ENCODE measurements at places on chromosomes 6 and 20.

GRCh38 chr6:613981-614380 is 42.9 kb downstream of the HUS1B start:
- H3K27me3 ChIP-seq = no peaks in the 10 kb centered on the region
- no peak for DNase-seq
- peaks cover 4% of the 10 kb centered on the region for H3K4me1 ChIP-seq
- H3K27ac ChIP-seq = no peak overlapping the region
- H3K4me3 ChIP-seq = no peak overlapping the region

- H3K4me1 ChIP-seq = no peaks in the 10 kb centered on the region
- no peaks in the 10 kb centered on the region for H3K27me3 ChIP-seq
- no peak overlapping the region for H3K4me3 ChIP-seq
- H3K27ac ChIP-seq = no peak overlapping the region
Measured at GRCh38 chr6:88855541-88856147, 107.8 kb downstream of the RNGTT start.

DNA sequence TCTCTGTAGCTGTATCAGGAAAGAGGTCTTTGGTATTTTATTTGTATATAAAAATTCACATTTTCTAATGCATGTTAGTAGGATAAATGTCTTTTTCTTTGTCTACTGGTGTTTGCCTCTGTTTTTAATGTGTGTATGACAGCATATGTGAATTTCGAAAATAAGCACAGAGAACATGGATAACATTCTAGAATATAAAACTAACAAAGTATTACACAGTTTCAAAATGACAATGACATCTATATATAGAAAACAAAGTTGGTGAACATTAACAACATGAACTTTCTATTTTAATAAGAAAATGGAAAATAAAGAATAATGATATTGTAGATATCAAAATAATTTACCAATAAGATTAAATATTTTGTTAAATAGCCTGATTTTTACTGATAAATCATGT is 608.0 kb downstream of the COL12A1 start:
- H3K36me3 ChIP-seq = no peaks in the 10 kb centered on the region
- no peak overlapping the region for H3K27ac ChIP-seq
- H3K4me3 ChIP-seq = no peak overlapping the region
- no peaks in the 10 kb centered on the region for H3K4me1 ChIP-seq

- H3K4me3 ChIP-seq = no peak overlapping the region
- H3K36me3 ChIP-seq = peaks cover 9% of the 10 kb centered on the region
- H3K4me1 ChIP-seq = no peaks in the 10 kb centered on the region
- H3K27me3 ChIP-seq = no peaks in the 10 kb centered on the region
Measured at GRCh38 chr6:169568314-169569087, 133.3 kb downstream of the WDR27 start.

GRCh38 chr20:45020236-45020886 is 54.0 kb downstream of the STK4 start:
- H3K27ac ChIP-seq = no peak overlapping the region
- no peak overlapping the region for H3K4me3 ChIP-seq
- no peaks in the 10 kb centered on the region for H3K27me3 ChIP-seq
- H3K36me3 ChIP-seq = peaks cover 3% of the 10 kb centered on the region
- H3K4me1 ChIP-seq = no peaks in the 10 kb centered on the region

- no peak overlapping the region for H3K4me3 ChIP-seq
- H3K27ac ChIP-seq = no peak overlapping the region
- no peaks in the 10 kb centered on the region for H3K4me1 ChIP-seq
- no peaks in the 10 kb centered on the region for H3K27me3 ChIP-seq
Measured at GRCh38 chr6:19279273-19279684, 557.9 kb upstream of the ID4 start.

GRCh38 chr6:390914-391558 is 516 bp upstream of the IRF4 start:
- H3K27ac ChIP-seq = no peak overlapping the region
- DNase-seq = peak; percentile 31
- H3K27me3 ChIP-seq = peaks cover 14% of the 10 kb centered on the region
- no peaks in the 10 kb centered on the region for H3K36me3 ChIP-seq
- peak overlapping the region; percentile 78 for H3K4me3 ChIP-seq

DNA sequence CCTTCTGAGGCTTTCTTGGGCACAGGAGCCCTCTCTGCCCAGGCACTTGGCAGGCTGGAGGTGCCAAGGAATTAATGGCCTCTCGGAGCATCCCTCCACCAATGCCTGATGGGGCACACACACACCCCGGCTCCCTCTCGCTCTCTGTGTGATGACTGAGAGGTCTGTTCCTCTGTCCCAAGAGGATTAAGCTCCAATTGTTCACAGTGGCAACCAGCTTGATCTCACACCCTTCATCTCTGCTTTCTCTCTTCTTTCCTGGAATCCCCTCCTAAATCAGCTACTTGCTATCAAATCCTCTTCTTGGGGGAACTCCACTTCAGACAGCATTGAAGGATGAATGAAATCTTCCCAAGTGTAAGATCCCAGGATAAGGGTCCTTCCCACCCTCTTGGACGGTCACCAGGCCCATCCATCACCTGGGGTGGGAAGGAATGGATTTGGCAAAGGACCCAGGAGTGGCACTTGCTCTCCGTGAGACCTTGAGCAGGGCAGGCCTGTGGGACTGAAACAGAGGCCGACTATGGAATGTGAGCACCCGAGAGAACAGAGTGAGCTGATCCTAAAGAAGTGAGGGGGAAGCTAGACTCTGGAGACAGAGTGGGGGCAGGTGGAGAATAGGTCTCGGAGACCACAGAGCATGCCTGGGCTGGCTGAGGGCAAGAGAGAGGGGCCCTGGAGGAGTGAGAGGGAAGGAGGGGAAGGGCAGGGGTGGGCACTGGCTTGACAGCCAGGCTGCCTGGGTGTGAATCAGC is 93.6 kb downstream of the GRM4 start:
- peaks cover 19% of the 10 kb centered on the region for H3K4me1 ChIP-seq
- no peak for DNase-seq
- no peak overlapping the region for H3K27ac ChIP-seq
- no peak overlapping the region for H3K4me3 ChIP-seq

- DNase-seq = no peak
- no peaks in the 10 kb centered on the region for H3K36me3 ChIP-seq
- H3K4me1 ChIP-seq = peaks cover 4% of the 10 kb centered on the region
- no peak overlapping the region for H3K4me3 ChIP-seq
- no peak overlapping the region for H3K27ac ChIP-seq
- no peaks in the 10 kb centered on the region for H3K27me3 ChIP-seq
Measured at GRCh38 chr6:169988769-169989550, 237.5 kb downstream of the ERMARD start.

DNA sequence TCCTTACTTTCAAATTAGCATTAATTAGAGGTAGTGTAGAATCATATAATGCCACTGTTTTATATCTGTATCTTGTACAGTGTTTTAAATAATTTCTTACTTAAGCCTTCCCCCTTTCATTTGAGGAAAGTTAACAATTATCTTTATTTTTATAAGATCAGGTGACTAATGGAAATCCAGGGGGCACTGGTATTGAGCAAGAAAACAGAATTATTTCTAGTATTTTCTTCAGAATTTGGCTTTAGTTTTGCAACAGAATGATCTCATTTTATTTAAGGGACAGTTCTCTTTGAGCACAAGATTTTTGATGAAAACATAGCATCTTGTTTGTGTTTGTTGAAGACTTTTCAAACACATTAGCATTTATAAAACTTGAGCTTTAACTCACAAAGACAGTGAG is 55.9 kb downstream of the RNF217 start:
- H3K36me3 ChIP-seq = no peaks in the 10 kb centered on the region
- H3K27ac ChIP-seq = no peak overlapping the region
- no peaks in the 10 kb centered on the region for H3K4me1 ChIP-seq
- DNase-seq = no peak
- no peaks in the 10 kb centered on the region for H3K27me3 ChIP-seq
- no peak overlapping the region for H3K4me3 ChIP-seq

DNA sequence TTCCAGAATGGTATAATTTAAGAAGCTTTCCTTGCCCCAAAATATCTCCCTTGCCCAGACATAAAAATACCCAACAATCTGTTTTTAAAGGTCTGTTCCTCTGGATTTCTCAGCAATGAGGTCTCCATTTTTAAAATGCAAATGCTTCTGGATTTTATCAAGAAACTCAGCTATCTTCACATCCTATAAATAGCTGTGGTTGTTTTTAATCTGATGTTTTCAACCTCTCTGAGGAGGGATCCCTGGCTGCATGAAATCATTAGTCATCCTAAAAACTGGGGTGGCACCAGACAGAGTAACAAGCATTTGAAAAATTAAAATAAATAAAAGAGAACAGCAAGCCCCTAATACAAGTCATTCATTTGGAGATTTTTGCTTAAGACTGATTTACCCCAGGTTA is 168.5 kb upstream of the ID4 start:
- no peaks in the 10 kb centered on the region for H3K27me3 ChIP-seq
- H3K4me1 ChIP-seq = peaks cover 10% of the 10 kb centered on the region
- H3K27ac ChIP-seq = no peak overlapping the region
- no peak overlapping the region for H3K4me3 ChIP-seq
- no peaks in the 10 kb centered on the region for H3K36me3 ChIP-seq

- no peaks in the 10 kb centered on the region for H3K36me3 ChIP-seq
- H3K4me3 ChIP-seq = no peak within 1 kb of the TSS
- no peaks in the 10 kb centered on the region for H3K27me3 ChIP-seq
- no peak within 1 kb of the TSS for H3K27ac ChIP-seq
Measured at GRCh38 chr6:29107758-29108157, at the start of gene OR2J3. Gene OR2J3, plus strand, starts transcription at chr6:29108058. Its CDS starts 3,833 bp downstream, at chr6:29111891.

- H3K4me3 ChIP-seq = no peak overlapping the region
- no peak overlapping the region for H3K27ac ChIP-seq
- no peak for DNase-seq
- no peaks in the 10 kb centered on the region for H3K27me3 ChIP-seq
Measured at GRCh38 chr20:10487142-10488136, 52.3 kb downstream of the SLX4IP start.

GRCh38 chr20:20391766-20392165 is 23.9 kb downstream of the INSM1 start:
- no peak overlapping the region for H3K27ac ChIP-seq
- H3K36me3 ChIP-seq = peaks cover 4% of the 10 kb centered on the region

DNA sequence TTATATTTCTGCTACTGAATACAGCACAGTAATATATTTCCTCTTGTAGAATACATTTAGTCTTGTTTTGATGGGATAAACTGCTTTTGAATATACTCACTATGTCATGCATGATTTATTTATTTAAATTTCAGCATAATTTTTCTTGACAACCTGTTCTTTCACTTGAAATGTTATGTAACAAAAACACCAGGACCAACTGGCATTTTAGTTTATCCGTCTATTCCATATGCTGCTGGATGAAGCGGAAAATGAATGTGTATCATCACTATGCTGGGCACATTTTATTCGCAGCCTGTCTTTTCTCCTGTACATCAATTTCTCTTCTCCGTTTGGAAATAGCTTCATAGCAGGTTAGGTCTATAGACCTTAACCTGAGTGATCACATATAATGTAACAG is 206.8 kb upstream of the PLCB4 start:
- no peaks in the 10 kb centered on the region for H3K27me3 ChIP-seq
- no peak overlapping the region for H3K27ac ChIP-seq
- no peaks in the 10 kb centered on the region for H3K4me1 ChIP-seq
- H3K36me3 ChIP-seq = no peaks in the 10 kb centered on the region
- DNase-seq = no peak

GRCh38 chr6:14055541-14055940 is 62.0 kb upstream of the CD83 start:
- no peaks in the 10 kb centered on the region for H3K27me3 ChIP-seq
- no peak overlapping the region for H3K27ac ChIP-seq
- DNase-seq = no peak
- H3K4me3 ChIP-seq = no peak overlapping the region
- H3K36me3 ChIP-seq = no peaks in the 10 kb centered on the region
- H3K4me1 ChIP-seq = no peaks in the 10 kb centered on the region

DNA sequence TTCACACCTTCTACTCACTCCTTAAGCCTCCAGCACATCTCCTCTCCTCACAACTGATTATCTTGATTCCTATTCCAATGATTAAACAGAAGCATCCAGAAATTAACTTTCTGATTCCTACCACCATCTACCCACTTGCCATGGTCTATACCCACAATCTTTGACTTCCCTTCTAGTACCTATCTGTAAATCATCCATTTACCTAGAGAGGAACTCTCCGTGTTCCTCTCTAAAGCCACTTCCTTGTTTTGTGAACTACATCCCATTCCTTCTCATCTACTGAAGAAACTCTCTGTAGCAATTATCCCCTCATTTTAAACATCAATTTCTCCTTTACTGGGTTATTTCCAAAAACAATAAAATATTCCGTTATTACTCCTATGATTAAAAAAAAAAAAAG is 167.3 kb downstream of the ARHGAP18 start:
- H3K36me3 ChIP-seq = no peaks in the 10 kb centered on the region
- no peak overlapping the region for H3K4me3 ChIP-seq
- DNase-seq = no peak
- H3K27me3 ChIP-seq = no peaks in the 10 kb centered on the region
- H3K4me1 ChIP-seq = no peaks in the 10 kb centered on the region

DNA sequence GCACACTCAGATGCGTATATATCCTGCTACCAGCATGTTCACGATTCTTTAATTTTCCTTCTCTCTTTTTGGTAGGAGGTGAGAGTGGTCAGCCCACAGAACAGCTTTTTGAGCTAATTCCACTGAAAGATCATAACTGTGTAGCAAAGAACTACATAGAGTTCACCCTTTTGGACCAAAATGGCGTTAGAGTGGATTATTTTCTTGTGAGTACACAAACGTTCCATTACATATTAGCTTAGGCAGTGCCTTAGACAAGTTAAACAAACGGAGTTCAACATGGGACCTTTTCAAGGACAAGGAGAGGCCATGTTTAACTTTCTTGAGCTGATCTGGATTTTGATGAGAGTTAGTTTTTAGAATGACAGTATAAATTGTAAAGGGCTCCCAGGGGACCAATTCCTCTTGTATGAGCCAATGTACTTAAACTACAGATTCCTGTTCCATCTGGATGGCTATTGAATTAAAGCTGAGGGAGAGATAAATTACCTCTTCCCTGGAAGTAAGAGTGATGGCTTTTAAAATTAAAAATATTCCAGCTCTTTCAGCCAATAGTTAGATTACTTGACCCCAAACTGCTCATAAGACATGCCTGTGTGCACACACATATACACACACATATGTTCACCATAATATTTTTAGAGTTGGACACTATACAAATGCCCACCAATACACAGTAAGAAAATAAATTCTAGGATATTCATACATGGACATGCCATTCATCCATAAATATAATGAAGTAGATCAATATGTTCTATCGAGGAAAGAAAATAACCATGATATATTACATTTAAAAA is 25.6 kb upstream of the ARMH2 start:
- H3K4me1 ChIP-seq = no peaks in the 10 kb centered on the region
- no peak overlapping the region for H3K27ac ChIP-seq
- H3K4me3 ChIP-seq = no peak overlapping the region
- no peaks in the 10 kb centered on the region for H3K27me3 ChIP-seq
- peaks cover 40% of the 10 kb centered on the region for H3K36me3 ChIP-seq

DNA sequence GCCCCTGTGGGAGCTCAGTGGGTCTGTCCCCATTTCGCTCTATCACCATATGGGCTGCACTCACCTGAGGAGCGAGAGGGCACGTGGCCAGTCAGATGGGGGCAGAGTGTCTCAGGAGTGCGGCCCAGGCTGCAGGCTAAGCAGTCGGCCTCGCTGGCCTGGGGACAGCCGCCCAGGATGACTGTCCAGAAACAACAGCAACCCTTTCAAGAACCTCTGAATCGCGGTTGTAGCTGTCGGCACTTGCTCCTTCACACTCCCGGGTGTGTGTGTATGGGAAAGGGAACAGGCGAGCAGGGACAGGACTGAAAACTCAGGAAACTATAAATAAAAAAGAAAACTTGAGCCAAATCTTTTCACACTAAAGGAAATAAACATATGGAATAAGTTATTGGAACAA is 63.1 kb downstream of the TFAP2A start:
- H3K36me3 ChIP-seq = no peaks in the 10 kb centered on the region
- H3K4me1 ChIP-seq = no peaks in the 10 kb centered on the region
- no peak overlapping the region for H3K27ac ChIP-seq
- DNase-seq = no peak
- H3K27me3 ChIP-seq = no peaks in the 10 kb centered on the region
- H3K4me3 ChIP-seq = no peak overlapping the region

- no peaks in the 10 kb centered on the region for H3K27me3 ChIP-seq
- H3K4me3 ChIP-seq = no peak overlapping the region
- peaks cover 3% of the 10 kb centered on the region for H3K4me1 ChIP-seq
- no peaks in the 10 kb centered on the region for H3K36me3 ChIP-seq
Measured at GRCh38 chr6:163759542-163759941, 345.0 kb downstream of the QKI start.

All from neuronal stem cell (in vitro differentiated cells).